ENCODE measurements at places on chromosomes 2 and 18. TPM values are rescaled to one million over a fixed set of nuclear protein-coding genes. Genes with fewer than 3 reads are reported as not detected.

DNA sequence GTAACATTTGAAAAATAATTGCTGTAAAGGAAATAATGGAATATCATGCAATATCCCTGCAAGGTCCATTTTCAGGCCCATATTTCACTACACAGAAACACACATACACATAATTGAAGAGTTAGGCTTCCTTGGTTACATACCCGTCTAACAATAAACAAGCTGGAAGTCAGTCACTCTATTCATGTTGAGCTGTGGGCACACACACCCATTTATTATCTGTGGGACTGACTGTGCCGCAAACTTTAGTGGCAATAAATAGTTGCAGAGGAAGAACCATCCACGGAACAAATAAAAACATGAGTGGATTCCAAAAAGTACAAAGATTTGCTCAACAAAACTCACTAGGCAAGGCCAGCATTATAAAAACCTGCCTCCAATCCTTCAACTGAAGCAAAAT is 24.8 kb downstream of the PID1 start:
- no peak for DNase-seq

GRCh38 chr18:79599441-79599931 is 80.1 kb upstream of the CTDP1 start:
- no peak for DNase-seq

The RFTN2 gene
- 2.1 TPM for total RNA-seq

The DNAJC5G gene
- total RNA-seq: not detected

The HNRNPA3 gene
- 65.4 TPM for total RNA-seq

DNA sequence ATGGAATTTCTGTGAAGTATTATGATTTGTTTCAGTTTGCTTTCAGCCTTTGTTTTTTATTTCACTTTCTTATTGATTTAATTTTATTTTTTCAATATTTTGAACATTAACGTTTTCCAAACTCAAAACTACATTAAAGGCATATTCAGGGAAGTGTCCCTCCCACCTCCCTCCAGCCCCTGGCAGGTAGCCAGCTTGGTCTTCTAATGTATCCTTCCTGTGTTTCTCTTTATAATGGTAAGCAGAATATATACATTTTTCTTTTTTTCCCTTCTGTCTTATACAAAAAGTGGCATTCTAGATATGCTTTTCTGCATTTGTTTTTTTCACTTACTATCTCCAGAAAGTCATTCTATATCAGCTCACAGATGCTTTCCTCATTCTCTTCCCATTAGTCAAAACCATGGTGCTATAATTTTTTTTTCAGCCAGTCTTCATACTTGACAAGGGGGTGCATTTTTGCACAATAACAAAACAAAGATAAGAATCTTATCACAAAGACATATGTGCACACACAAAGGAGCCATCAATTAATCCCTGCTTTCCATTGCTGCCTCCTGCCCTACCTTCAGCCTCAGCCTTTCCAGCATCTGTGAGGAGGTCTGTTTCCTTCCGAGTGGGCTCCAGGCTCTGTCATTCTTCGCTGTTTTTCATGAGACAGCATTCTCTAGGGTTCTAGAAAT is 33.7 kb upstream of the TMEM177 start:
- no peak for DNase-seq

DNA sequence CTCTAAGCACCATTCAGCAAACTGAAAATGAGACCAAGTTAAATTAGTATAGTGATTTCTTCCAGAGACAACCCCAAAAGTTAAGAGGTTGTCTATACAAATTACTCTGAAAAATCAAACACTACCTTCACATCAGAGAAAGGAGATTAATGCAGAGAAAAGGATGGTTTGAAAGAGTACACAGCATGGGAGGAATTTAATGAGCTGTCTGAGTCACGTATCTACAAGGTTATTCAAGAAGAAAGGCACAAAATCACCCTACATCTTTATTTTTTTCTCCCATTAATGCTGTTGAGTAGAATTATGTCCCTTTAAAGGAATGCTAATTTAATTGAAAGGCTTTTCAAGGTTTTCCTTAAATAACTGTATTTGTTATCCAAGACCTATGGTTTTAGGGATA is 41.1 kb downstream of the LANCL1 start:
- DNase-seq: no peak

DNA sequence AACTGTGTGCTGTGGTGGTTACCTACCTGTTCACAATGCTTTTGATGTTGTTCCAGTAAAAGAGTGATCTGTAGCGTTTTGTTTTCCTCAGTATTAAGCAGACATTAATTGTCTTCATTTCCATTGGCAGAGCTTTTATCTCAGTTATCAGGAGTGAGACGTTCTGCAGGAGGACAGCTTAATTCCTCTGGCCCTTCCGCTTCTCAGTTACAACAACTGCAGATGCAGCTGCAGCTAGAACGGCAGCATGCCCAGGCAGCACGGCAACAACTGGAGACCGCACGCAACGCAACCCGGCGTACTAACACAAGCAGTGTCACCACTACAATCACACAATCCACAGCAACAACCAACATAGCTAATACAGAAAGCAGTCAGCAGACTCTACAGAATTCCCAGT is 78.3 kb downstream of the KCMF1 start:
- no peak for DNase-seq

The IL36RN gene
- total RNA-seq: not detected

GRCh38 chr18:57428221-57429150 is 6.7 kb upstream of the ONECUT2 start:
- DNase-seq: no peak

DNA sequence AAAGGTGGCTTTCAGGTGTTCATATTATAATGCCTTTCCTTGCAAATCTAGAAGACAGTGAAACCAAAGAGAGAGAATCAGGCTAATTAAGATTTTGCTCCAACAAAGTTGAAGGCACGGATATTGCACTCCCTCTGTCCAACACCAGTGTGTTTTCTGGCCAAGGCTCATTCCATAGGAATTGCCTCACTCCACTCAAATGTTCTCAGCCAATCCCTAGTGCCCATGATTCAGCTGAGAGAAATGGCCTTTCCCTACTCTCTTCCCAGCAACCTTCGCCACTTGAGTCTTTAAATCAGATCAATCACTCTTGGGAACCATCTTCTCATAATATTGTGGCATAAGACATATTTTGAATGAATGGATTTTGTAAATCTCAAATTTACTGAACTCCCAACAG is 768.2 kb upstream of the ACVR2A start:
- DNase-seq: no peak

- no peak for DNase-seq
These were observed 334.7 kb downstream of the EIPR1 start for GRCh38 chr2:3042601-3043585.

DNA sequence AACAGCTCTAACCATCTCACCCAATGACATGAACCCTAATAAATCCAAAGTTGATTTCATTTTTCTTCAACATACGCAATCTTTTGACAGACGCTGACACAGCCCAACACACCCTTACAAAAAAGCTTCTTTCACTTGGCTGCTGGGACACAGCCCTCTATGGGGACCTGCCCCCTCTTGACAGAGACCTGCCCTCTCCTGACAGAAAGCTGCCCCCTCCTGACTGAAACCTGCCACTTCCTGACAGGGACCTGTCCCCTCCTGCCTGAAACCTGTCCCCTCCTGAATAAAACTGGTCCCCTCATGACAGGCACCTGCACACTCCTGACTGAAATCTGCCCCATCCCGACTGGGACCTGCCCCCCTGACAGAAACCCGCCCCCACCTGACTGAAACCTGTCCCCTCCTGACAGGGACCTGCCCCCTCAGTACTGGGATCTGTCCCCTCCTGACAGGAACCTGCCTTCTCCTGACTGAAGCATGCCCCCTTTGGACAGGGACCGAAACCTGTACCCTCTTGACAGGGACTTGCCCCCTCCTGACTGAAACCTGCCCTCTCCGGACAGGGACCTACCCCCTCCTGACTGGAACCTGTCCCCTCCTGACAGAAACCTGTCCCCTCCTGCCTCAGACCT is 87.9 kb downstream of the PXDN start:
- no peak for DNase-seq

DNA sequence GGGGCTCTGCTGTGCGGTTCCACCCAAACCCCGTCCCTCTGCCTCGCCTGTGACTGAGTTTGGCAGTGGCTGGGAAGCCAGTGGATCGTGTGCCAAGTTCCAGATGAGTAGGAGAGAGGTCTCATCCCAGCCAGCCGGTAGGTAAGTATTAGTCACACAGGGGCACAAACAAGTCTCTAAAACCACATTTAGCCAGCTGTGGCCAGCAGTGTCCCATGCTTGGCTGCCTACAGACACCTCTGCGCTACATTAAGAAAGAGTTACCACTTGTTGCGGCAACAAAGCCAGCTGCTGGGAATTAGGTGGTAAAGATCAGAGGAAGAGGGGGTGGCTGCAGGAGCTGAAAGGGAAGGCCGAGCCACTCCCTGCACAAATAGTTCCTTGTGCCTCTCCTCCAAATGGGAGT is 81.2 kb downstream of the GATA6 start:
- DNase-seq: no peak

DNA sequence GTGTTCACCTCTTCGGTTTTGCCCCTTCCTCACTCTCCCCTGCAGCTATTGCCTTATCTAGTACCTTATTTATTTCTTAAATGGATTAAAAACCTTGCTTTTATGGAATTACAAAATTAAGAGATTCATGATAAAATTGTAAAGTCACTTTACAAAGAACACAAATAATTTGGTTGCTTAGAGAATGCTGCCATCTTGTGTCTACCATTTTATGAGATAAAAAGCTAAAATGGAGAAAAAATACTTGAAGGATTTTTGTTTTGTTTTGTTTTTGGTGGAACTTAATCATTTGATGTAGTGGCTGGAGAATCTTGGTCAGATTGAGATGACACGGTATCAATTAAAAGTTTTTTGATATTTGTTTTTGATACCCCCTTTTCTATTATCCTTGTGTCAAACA is 69.6 kb downstream of the R3HDM1 start:
- no peak for DNase-seq

DNA sequence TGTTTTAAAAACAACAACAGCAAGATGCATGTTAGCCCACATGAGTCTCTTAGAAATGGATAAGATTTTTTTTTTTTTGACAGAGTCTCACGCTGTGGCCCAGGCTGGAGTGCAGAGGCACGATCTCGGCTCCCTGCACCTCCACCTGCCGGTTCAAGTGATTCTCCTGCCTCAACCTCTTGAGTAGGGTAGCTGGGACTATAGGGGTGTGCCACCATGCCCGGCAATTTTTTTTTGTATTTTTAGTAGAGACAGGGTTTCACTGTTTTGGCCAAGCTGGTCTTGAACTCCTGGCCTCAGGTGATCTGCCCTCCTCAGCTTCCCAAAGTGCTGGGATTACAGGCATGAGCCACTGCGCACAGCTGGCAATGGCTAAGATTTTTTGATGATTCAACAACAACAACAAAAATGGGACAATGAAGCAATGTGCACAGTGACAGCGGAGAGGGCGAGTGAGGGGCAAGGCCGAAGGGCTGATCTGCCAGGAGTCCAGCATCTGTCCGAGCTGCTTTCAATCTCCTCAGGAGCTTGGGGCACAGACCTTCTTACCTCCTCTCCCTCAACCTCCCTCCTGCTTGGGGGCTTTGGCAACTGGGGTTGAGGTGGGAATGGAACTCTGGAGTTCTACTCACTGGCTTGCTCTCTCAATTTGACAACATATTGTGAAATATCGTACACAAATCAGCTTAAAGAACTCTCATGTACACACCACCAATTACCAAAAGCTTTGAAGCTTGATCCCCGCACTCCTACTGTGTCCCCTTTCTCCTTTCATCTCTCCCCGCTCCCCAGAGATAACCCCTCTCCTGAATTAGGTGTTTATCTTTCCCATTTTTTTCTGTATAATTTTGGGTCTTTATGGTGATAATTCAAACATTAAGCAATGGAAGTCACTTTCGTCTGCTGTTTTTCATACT is 3.4 kb downstream of the ABCG8 start:
- no peak for DNase-seq

All from pancreas (tissue), 10 donors.